H7 (cell line): ENCODE measurements at places on chromosomes 4 and X.

DNA sequence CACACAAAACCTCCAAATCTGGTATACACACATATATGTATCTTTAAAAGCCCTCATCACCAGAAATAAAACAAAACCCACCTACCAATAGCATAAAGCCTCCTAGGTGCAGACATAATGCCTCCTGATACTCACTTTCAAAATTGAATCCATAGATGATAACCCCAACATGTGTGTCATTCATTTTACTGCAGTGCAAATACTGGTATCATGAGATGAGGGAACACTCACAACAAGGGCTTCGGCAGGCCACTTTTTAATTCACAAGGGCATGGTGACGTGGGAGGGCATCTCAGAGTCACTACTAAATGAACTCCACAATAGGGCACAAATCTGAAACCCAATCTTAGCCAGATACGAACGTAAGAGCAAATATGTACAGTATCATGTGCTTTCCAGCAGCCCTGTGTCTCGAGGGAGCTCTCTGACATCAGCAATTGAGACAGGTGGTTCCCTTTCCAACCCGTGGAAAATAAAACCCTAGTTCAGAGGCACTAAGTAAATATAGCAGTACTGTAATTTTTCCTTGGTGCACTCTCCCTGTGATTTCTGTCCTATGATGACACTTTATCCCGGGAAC is 14.1 kb upstream of the PPARGC1A start:
- DNase-seq, result no peak

DNA sequence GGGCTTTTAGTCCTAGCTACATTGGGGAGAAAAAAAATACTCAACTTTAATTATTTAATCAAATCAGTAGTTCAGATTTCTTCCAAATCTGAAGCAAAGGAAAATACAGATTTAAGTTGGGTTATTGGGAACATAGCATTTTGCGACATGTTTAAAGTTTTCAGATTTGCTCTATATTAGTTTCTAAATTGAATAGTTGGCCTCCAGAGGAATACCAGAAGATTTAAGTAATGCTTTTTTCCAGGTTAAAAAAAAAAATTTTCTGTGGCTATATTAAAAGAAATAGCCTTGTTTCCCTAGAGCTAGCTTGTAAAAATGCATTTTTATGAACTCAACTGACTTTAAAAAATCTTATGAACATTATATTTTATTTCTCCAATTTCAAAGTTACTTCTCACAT is 115.9 kb downstream of the DDX53 start:
- no peak for DNase-seq

DNA sequence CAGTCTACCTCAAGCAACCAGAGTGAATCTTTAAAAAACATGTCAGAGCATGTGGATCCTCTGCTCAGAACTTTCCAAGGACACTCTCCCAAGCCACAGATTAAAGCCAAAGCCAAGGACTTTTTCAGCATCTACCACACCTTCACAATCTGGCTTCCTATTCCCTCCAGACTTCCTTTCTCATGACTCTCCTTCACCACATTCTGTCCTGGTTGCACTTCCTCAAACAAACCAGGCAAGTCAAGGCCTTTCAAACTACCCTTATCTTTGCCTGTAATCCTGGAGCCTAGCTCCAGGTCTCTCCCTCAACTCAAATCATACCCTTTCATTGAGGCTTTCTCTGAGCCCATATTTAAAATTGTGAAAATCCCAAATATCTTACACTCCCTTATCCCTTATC is 191.6 kb upstream of the GALNTL6 start:
- no peak for DNase-seq

GRCh38 chr4:183411291-183411861 is 33.1 kb upstream of the CDKN2AIP start:
- no peak for DNase-seq
